ENCODE measurements at places on chromosomes 12 and 14. TPM values are rescaled to one million over a fixed set of nuclear protein-coding genes. Genes with fewer than 3 reads are reported as not detected.

- DNase-seq: no peak
- H3K4me1 ChIP-seq: peaks cover 2% of the 10 kb centered on the region
- H3K4me3 ChIP-seq: no peak overlapping the region
- no peaks in the 10 kb centered on the region for H3K36me3 ChIP-seq
Measured at GRCh38 chr14:51317373-51317772, 77.3 kb downstream of the TMX1 start.

DNA sequence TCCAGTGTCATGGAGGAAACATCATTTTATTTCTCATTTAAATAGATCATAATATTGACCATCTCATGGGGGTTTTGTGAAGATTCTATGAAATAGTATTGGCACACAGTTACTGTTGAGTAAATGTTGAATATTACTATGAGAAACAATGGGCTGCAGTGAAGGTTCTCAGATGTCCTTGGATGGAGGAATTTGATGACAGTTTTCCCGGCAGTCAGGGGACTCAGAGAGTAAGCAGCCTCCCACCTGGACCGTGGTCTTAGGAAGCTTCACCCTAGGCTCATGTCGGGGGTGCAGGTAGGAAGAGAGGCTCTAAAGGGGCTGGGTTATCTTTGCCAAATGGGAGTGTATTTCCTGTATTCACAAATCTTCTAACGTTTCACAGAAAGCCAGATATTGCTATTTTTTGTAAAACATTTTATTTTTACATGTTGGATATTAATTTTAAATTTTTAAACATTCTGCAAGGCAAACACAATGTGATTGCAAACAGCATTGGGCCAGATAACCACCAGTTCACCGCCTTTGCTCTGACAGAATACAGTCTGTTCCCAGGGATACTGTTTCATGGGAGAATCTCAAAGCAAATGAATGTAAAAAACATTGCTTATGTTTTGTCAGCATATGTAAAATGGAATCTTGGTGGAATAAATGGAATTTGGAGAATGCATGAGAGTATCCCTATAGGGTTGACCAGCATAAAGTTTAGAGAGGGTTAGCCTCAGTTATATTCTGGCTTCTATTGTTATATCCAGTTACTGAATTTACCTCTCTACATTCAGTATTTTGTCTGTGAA lies 380.8 kb upstream of the TMEM132C start:
- no peak overlapping the region for H3K27ac ChIP-seq
- H3K4me1 ChIP-seq: no peaks in the 10 kb centered on the region
- no peak overlapping the region for H3K4me3 ChIP-seq
- DNase-seq: no peak

GRCh38 chr12:62305778-62306177 lies 45.6 kb downstream of the USP15 start:
- H3K27ac ChIP-seq: no peak overlapping the region
- no peaks in the 10 kb centered on the region for H3K36me3 ChIP-seq
- H3K4me1 ChIP-seq: no peaks in the 10 kb centered on the region
- H3K27me3 ChIP-seq: no peaks in the 10 kb centered on the region

- no peak overlapping the region for H3K27ac ChIP-seq
- no peaks in the 10 kb centered on the region for H3K4me1 ChIP-seq
- H3K27me3 ChIP-seq: no peaks in the 10 kb centered on the region
- no peak overlapping the region for H3K4me3 ChIP-seq
- H3K36me3 ChIP-seq: no peaks in the 10 kb centered on the region
- no peak for DNase-seq
Measured at GRCh38 chr12:101713059-101713682, 15.7 kb downstream of the CHPT1 start.

DNA sequence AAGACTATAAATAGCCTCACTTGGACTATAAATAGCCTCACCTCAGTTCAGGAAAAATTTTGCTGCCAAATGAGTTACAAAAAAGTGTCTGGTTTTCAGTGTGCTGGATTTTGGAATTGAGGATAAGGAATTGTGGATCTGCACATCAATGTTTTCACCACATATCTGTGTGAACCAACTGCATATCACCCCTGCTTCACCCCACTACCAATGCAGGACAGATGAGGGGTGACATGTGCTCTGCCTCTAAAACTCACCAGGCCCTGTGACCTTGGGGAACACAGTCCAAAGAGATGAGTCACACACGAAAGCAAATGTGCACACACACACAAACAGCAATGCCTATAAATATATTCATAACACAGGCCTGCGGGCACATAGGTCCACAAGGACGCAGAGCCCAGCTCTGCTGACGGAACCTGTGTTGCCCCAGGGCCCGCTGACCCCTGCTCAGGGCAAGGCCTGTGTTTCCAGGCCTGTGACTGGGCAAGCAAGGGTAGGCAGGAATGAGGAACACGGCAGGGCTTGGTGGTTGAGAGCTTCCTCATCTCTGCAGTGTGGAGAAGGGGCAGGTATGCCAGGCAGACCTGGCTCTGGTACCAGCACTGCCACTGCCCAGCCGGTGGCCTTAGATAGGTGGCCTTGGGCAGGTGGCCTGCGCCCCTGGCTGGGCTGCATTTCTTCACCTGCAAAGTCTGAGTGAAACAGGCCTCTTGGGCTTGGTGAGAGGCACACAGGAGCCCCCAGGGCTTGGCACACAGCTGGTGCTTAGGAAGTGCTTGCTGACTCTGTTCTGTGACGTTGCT lies 82.4 kb downstream of the ARL6IP4 start:
- peak overlapping the region; percentile 2 for H3K27ac ChIP-seq
- H3K4me3 ChIP-seq: no peak overlapping the region
- no peaks in the 10 kb centered on the region for H3K36me3 ChIP-seq
- peak; percentile 71 for DNase-seq

GRCh38 chr14:99323603-99324185 lies 51.7 kb upstream of the BCL11B start:
- no peaks in the 10 kb centered on the region for H3K27me3 ChIP-seq
- H3K4me1 ChIP-seq: no peaks in the 10 kb centered on the region
- H3K4me3 ChIP-seq: no peak overlapping the region
- no peaks in the 10 kb centered on the region for H3K36me3 ChIP-seq

MYH7 gene
- polyA plus RNA-seq: 0.33 TPM

- H3K4me1 ChIP-seq: no peaks in the 10 kb centered on the region
- H3K27me3 ChIP-seq: no peaks in the 10 kb centered on the region
- no peaks in the 10 kb centered on the region for H3K36me3 ChIP-seq
Measured at GRCh38 chr12:31655208-31655607, 4.3 kb upstream of the ETFBKMT start.
